ENCODE measurements at places on chromosomes 7 and 10.

DNA sequence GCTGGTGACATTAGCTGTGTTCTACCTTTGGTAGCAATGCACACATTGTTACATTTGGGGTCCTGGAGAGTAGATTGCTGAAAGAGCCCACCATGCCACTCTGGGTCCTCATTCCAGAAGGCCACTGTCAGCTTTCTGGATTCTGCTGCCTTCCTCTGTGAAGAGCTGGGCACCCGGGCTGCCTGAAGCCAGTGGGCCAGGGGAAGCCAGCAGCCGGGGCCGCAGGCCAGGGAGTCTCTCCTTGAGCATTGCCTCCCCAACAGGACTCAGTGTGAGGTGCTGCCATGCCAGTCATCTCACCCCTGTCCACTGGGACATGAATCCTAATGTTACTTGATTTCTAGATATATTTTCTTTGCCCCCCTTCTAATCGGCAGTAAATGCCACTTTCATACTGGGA, 234.0 kb downstream of the SKAP2 start:
- no peak for DNase-seq

DNA sequence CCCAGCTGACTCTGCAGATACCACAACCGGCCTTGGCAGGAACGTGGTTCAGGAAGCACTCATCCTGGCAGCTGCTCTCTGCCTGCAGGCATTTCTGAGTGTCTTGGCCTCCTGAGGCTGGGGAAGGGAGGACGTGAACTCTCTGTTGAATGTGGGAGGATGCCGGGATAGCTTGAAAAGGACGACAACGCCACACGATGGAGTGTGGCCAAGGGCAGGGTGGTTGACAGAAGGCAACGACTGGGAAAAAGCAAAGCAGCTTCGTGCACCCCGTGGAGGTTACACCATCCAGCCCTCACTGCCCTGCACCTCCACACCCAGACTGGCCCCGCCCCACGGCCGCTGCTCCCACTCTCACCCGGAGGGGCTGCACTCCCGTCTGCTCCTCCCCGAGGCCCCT, 466.1 kb upstream of the FOXK1 start:
- no peak for DNase-seq

- DNase-seq: no peak
These were observed 223.7 kb upstream of the MKLN1 start for GRCh38 chr7:131103997-131104396.

- DNase-seq: no peak
These were observed 396.1 kb downstream of the TNS3 start for GRCh38 chr7:47185839-47186238.

DNA sequence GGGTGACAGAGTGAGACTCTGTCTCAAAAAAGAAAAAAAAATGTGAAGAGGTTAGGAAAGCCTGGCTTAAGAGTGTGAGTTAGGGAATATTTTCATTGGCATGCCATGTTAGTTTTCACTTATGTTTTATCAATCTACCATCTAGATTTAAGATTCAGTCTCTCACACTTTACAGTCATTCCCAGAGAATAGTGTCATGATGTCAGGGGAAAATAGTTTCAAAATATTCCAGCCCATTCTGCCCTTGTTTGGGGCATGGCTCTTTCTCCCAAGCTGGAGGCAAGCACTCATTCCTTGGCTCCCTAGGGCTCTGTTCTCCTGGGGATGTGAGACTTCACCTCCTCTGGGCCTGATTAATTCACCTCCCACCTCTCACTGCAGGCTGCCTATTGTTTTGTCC, 331.5 kb downstream of the CXCL12 start:
- no peak for DNase-seq

All from NCI-H1436 (cell line).